Inflammatory macrophage treated with lipopolysaccharide for 1 hour (primary cell): ENCODE measurements at places on chromosomes 2 and 18.
A peak's percentile ranks its signal among the peaks of the same experiment; 100 is the strongest.

DNA sequence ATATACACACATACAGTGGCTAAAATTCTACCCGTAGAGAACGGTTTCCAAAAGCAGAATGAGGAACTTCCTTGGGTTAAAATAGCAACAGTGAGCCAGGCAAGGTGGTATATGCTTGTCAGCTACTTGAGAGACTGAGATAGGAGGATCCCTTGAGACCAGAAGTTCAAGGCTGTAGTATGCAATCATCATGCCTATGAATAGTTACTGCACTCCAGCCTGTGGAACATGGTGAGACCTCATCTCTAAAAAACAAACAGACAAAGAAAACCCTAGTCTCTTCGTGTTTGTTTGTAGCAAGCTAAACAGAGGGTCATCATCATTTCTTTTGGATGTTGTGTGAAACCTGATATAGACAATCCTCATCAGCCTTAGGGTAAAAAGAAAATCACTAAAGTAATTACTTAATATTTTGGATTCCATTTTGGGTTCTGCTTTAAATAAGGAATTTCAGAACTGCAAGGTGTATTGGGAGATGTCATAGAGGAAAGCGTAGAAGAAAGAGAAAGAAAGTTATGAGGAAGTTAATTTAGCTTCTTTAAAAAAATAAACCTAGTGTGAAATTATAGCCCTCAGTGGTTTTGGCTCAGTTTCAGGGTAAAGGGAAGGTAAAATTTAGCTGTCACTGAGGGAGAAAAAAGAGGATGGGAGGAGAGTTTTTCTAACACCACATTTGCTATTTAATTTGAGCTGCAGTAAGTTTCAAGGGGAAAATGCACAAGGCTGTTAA is 46.5 kb downstream of the PLEK start:
- no peak for DNase-seq

GRCh38 chr2:207042841-207043240 is 103.5 kb downstream of the CPO start:
- no peak for DNase-seq

GRCh38 chr18:75844146-75844545 is 416.6 kb upstream of the SMIM21 start:
- no peak for DNase-seq

- no peak for DNase-seq
Measured at GRCh38 chr2:150020937-150021673, 433.5 kb upstream of the MMADHC start.

DNA sequence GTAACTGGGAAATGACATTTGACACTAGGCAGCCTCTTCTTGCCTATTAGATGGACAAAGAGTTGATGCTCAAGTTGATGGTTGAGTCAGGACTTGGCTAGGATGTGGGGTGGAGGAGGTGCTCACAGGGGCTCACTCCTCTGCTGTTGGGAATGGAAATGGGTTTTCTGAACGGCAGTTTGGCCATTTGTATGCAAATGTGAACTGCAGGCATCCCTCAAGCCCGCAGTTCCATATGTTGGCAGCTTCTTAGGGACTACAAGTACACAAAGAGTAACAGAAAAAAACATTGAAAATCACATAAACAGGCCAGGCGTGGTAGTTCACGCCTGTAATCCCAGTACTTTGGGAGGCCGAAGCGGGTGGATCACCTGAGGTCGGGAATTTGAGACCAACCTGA is 80.8 kb downstream of the INPP5D start:
- no peak for DNase-seq

GRCh38 chr2:2782007-2782406 is 450.9 kb upstream of the MYT1L start:
- no peak for DNase-seq

DNA sequence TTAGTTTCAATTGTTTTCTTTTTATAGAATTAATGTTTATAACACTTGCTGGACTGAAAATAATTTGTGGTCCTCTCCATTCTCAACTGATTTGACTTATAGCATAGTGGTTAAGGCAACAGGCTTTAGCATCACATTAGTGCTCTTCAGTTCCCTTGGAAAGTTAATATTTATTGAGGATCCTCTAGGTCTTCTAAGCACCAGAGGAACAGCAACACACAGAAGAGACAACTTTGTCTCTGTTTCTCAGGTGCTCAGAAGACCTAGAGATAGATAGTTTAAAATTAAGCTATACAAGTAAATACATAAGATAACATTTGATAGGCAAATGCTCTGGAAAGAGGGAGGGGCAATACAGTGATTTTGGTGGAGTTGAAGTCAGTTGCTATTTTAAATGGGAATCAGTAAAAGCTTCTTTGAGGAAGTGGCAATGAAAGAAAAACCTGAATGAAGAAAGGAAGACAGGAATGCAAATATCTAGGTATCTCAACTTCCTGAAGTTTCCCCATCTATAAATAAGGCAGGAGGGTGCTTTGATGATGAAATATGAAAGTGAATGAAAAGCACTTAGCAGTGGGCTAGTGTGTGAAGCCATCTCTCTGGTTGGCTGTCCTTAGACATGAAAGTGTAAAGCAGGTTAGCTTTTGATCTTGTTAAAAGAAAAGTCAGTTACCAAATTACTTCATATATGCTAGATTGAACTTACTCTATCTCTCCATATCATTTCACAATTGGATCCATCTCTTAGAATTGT is 7.9 kb downstream of the NEUROD1 start:
- no peak for DNase-seq

DNA sequence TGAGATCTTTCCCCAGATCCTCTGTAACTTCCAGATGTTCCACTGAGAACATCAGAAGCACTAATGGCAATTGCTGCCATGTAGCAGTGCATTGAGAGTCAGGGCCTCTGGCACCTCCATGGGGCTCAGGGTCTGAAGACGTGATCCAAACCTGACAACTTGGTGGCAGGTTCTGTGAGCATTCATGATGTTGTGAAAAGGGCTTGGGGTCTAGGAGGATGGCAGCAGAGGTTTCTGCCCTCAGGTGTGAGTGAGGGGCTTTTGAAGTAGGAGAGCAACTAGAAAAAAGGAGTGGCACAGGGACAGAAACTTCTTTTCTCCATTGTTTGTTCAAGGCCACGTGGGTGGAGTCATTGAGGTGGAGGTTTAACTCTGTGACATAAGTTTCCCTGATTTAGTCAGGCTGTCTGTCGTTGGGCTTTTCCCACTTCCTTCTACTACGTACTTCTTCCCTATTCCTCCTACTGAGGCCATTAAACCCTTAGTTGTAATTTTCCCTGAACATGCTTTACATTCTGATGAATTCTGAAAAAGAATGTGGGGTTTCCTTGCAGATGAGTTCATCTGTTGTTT is 13.1 kb downstream of the CFLAR start:
- DNase-seq = no peak

DNA sequence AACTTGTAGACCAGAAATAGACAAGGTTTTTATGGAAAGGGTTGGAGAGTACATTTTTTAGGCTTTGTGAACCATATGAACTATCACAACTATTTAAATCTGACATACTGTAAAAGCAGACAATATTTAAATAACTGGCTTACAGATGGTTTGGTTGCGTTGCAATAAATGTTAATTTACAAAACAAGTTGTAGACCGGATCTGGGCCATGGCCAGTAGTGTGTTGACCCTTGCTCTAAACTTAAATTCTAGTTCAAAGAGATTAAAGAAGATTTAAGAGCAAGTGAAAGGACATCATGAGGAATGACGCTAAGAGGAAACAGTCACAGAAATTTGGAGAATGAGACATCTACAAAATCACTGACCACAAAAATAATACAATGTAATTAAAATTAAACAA is 652.7 kb downstream of the DCDC2C start:
- DNase-seq = no peak

DNA sequence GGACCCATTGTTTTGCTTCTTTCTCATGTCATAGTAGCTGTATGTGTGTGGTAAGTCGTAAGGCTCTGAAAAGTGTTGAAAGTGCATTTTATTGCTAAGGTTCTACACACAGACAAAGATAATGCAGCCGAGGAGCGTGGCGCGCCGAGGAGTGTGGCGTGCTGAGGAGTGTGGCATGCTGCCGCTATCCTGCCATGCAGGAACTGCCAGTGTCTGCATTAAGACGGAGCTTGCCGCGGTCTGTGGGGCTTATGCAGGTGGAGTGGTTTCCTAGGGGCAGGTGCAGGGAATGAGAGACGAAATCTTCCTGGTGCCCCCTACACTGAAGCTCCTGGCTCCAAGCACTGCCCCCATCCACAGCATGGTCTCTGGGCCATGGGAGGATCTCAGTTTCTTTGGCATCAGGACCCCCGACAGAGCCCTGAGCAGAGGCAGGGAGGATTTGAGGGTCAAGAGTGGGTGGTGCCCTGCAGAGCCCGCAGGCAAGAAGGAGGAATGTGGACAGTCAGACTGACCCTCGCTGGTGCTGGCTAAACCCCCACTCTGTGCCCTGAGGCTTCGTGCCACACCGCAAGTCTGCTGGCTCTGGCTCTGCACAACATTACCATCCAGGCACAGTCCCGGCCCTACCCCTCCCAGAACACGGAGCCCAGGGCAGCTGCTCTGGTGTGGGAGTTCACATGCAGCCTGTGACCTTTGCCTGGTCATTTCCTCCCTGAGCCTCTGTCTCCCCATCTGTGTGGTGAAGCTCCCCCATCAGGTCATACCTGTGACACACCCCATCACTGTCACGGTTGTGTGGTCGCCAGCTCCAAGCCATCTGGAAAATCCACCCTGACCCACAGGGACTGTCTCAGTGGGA is 3.2 kb downstream of the SNED1 start:
- DNase-seq = no peak

- DNase-seq = no peak
Measured at GRCh38 chr2:38154395-38154794, 78.4 kb upstream of the CYP1B1 start.

- DNase-seq = no peak
Measured at GRCh38 chr2:207133820-207134519, 31.8 kb downstream of the KLF7 start.

- DNase-seq = no peak
Measured at GRCh38 chr2:224908818-224909217, 133.4 kb downstream of the DOCK10 start.

DNA sequence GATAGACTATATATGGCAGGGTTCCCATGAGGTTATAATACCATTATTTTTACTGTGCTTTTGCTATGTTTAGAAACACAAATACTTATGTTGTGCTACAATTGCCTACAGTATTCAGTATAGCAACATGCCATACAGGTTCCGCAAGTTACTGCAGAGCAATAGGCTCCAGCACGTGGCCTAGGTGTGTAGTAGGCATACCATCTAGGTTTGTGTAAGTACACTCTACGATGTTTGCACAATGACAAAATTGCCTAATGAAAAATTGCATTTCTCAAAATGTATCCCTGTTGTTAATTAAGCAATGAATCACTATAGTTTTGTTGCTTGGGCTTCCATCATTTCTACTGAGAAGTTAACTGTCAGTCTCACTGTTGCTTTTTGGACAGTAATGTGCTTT is 9.8 kb downstream of the CD302 start:
- DNase-seq = no peak

- peak; percentile 56 for DNase-seq
Measured at GRCh38 chr2:44952143-44952805, 10.8 kb downstream of the SIX3 start.

DNA sequence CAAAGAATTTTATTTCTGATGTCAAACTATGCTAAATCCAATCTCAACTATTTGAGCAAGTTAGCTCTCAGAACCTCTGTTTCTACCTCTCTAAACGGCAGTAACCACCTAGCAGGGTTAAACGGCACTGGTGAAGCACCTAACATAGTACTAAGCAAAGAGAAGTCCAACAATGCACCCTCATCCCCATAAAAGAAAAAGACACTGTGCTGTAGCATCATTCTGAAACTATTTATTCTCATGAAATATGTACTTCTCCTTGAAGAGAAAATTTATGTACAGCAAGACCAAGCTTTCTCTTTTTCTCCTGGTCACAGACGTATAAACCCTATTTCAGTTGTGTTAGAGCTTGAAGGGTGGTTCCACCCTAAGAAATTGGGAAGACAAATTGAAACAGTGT is 4.8 kb downstream of the MEX3C start:
- DNase-seq = no peak

- no peak for DNase-seq
Measured at GRCh38 chr2:51084750-51085149, 52.8 kb upstream of the NRXN1 start.

GRCh38 chr18:69246027-69246426 is 154.7 kb upstream of the DOK6 start:
- DNase-seq = no peak

DNA sequence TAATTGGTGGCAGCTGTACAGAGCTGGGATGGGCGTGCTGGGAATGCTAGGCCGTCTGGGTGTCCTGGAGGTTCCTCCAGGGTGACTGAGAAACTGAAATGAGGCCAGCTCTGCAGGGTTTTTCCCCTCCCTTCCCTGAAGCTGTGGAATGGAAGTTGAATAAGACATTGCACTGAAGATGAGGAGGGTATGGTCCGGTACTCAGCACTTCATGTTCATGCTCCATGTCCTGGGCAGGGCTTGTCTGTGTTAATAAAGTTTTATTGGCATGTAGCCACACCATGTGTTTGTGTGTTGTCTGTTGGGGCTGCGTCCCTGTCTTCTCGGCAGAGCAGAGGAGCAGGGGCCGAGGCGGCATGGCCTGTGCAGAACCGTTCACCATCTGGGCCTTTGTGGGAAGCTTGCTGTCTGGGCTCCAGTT is 154.0 kb downstream of the LDLRAD4 start:
- no peak for DNase-seq

DNA sequence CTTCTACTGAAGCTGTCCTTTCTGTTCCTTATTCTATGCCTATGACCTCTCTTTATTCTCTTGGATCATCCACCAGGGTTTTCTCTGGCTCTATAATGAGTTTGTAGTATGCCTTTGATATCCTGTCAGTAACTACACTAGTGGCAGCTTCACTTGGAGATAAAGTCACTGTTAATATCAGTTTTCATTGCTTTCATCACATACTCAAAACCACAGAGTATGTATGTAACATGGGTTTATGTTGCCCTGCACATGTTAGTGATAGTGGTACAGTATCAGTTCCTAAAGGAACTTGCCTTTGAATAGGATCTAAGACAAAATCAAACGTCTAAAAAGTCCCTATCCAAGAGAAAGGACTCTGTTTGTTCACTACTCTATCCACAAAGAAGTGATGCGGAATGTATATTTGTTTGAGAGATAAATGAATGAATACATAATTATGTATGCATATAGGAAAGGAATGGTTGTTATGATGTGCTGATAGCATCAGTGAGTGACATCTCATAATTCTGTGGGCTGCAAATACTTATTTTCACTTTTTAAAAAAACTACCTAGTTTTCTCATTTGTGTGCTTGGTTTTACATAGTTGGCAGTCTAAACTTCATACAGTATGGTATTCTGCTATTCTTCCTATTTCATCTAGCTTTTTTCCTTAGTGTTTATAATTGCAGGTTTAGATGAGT is 45.1 kb downstream of the TET3 start:
- DNase-seq = no peak

- no peak for DNase-seq
Measured at GRCh38 chr2:45445037-45445436, 166.0 kb downstream of the SRBD1 start.

DNA sequence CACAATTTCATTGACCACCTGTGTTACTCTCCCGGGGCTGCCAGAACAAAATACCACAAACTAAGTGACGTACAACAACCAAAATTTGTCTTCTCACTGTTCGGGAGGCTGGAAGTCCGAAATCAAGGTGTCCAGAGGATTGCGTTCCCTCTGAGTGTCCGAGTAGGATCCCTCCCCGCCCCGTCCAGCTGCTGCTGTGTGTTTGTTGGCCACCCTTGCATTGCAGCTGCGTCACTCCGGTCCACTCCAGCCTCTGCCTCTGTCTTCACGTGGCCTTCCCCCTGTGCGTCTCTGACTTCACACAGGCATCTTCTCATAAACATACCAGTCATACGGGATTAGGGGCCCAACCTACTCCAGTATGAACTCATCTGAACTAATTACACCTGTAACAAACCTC is 251.8 kb upstream of the SMIM21 start:
- no peak for DNase-seq

GRCh38 chr2:203905656-203906055 is 30.9 kb upstream of the ICOS start:
- no peak for DNase-seq
